ENCODE measurements at places on chromosomes 1 and 21.

- no peak for DNase-seq
These were observed 9.7 kb downstream of the ALPL start for GRCh38 chr1:21518774-21519455.

- DNase-seq: peak; percentile 15
These were observed 2.2 kb upstream of the NBPF1 start for GRCh38 chr1:16615253-16616252.

DNA sequence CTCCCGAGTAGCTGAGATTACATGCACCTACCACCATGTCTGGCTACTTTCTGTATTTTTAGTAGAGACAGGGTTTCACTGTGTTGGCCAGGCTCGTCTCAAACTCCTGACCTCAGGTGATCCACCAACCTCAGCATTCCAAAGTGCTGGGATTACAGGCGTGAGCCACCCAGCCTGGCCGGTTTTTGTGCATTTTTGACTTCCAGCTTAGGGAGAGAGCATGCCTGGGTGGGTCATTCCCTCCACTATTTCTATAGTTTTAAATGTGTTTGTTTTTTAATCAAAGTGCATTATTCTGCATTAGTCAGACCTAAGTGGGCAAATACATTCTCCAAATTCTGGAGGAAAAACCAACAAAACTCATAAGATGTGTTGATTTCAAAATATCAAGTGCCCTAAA lies 207.4 kb upstream of the NRIP1 start:
- no peak for DNase-seq

- no peak for DNase-seq
These were observed 9.0 kb downstream of the USP24 start for GRCh38 chr1:55206210-55206609.

DNA sequence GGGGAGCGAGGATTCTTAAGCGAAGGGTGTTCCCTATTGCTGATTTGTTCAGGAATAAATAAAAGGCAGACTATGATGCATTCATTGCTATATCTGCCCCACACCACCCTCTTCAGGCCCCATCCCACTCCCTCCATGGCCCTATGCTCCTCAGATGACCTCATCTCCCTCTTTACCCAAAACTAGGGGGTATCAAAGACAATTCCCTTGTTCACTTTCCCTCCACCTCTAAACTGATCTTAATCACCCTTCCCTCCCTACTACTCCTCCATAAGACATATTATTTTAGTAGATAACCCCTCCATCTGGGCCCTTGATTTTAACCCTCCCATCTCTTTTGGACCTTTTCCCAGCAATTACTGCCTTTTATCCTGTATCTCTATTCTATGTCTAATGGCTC lies 434.9 kb upstream of the RUNX1 start:
- DNase-seq: no peak

- DNase-seq: no peak
These were observed 198.4 kb upstream of the PTGFR start for GRCh38 chr1:78292361-78292760.

GRCh38 chr1:154145986-154146385 lies 8.9 kb downstream of the NUP210L start:
- no peak for DNase-seq

GRCh38 chr1:54305906-54306514 lies 100.2 kb downstream of the SSBP3 start:
- no peak for DNase-seq

DNA sequence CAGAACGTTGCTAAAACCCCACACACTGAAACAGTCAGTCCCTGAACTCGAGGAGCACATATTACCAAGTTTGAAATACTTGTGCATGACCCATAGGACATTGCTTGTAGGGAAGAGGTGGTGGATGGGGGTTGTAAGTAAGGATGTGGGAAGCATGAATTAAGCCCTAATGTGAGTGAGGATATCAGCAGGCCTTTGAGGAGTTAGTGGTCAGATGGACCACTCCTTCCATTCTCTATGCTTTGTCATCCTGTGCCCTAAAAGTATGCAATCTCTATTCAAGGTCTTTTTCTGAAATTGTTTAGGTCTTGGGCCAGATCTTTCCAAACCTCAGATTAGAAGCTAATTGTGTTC lies 70.9 kb upstream of the SAMSN1 start:
- DNase-seq: no peak

DNA sequence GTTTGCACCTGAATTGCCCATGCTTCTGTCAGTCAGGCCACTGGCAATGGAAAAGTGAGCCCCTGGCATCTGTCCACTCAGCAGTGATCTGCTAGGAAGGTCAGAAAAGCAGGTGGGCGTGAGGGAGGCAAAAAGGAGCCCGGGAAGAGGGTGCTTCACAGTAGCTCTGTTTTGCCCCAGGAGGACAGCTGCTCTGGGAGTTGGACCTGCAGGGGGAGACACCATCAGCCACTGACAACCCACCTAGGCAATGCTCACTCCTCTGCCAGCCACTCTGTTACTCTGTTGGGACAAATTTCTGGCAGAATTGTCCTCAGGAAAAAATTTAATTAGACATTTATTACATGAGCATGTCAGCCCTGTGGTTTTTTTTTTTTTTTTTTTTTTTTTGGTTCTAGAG lies 146.4 kb downstream of the LRIG2 start:
- DNase-seq: no peak

- no peak for DNase-seq
These were observed 15.4 kb downstream of the ALG14 start for GRCh38 chr1:95057351-95057750.

- no peak for DNase-seq
These were observed 104.0 kb upstream of the RUNX3 start for GRCh38 chr1:25033828-25034705.

GRCh38 chr1:151175863-151176262 lies at the start of gene TMOD4:
Gene TMOD4 (minus strand): TSS chr1:151175981. CDS start chr1:151174875, 1,106 bp downstream.
- DNase-seq: no peak

DNA sequence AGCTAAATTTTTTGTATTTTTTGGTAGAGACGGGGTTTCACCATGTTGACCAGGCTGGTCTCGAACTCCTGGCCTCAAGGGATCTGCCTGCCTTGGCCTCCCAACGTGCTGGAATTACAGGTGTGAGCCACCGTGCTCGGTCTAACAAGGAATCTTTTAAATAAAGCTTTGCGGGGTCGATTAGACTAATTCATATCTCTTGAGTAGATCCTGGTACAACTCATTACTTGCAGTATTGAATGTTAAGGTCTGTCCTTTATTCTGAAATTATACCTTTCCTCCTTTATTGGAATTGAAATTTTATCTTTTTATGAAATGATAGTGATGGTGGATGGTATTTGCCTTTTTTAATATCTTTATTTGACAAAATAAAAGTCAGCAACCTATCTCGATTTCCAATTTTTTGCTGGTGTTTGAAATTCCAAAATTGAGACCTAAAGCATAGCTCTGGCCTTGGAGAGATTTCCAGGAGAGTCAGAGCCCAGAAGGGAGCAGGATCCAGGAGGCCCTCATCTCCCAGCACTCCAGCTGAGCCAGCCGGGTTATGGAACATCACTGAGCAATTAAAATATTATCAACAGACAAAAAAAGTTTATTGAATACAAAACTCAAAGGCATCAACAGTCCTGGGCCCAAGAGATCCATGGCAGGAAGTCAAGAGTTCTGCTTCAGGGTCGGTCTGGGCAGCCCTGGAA lies 4.7 kb downstream of the S100A2 start:
- no peak for DNase-seq

DNA sequence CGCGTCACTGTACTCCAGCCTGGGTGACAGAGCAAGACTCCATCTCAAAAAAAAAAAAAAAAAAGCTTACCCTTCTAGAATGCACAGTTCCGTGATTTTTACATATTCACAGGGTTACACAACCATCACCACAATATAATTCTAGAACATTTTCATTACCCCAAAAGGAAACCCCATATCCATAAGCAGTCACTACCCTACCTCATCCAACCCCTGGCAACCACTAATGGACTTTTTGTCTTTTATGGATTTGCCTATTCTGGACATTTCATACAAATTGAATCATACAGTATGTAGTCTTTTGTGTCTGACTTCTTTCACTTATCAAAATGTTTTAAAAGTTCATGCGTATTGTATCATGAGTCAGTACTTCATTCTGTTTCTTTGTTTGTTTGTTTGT lies 22.8 kb downstream of the SYF2 start:
- DNase-seq: no peak

DNA sequence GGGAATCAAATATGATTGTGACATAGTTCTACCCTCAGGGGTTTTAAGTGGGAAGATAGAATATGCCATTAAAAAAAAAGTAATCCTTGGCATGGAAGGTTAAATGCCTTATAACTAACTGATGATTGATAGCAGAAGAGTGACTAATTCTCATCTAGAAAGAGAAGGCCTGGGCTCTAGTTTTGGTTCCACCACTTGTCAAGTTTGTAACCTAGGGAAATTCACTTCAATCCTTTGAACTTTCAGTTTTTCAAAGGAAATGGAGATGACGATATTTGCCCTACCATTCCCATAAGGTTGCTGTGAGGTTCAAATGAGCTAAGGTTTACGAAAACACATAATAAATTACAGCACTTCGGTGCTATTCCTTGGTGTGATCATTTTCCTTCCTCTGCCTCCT lies 88.5 kb downstream of the GPR88 start:
- no peak for DNase-seq

DNA sequence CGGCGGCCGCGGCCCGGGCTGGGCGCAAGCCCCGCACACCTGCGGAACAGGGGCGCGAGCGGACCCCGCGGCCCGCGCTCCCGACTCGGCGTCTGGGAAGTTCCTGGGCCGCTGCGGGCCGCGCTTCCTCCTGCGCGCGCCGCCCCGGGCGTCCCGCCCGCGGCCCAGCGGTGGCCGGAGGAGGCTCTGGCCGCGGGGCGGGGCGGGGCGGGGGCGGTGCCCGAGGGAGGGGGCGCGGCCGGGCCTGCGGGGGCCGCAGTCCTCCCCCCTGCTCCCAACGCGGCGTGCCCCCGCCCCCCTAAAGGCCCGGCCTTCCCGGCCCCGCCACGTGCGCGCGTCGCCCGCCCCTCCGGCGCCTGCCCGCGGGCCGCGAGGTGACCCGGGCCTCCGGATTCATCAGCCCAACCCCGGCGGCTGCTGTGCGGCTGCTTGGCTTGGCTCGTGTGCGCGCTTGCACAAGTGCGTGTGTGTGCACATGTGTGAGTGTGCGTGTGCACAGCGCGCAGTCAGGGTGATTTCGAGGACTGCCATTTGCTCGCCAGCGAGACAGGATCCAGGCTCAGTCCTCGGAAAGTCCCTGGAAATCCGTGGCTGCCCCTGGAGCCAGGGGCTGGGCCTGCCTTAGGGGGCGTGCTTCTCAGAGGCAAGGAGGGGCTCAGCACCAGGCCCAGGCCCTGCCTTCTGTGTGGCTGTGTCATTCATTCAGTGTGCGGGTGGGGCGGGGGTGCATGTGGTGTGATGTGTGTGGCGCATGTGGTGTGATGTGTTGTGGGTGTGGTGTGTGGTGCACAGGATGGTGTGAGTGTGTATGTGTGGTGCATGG lies at the start of gene C2CD2:
Gene C2CD2 (minus strand): TSS at position 188 of the 823 bp plus-strand sequence. CDS start 370 bp downstream, outside the sequence.
- DNase-seq: peak; percentile 13

DNA sequence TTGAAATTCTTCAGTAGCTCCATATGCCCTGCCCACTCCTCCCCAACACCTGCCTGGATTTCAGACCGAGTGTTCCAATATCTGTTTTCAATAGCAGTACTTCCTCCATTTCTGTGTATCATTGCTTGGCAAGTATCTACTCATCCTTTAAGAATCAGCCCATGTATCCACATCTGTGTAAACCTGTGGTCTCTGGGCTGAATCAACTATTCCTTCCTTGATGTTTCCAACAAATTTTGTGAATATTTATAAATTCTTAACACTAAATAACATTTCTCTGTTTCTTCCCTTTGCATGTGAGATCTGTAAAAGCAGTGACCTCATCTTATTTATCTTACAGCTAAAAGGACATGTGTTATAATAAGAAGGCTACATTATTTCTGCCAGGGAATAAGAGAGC lies 26.0 kb upstream of the UAP1 start:
- no peak for DNase-seq

DNA sequence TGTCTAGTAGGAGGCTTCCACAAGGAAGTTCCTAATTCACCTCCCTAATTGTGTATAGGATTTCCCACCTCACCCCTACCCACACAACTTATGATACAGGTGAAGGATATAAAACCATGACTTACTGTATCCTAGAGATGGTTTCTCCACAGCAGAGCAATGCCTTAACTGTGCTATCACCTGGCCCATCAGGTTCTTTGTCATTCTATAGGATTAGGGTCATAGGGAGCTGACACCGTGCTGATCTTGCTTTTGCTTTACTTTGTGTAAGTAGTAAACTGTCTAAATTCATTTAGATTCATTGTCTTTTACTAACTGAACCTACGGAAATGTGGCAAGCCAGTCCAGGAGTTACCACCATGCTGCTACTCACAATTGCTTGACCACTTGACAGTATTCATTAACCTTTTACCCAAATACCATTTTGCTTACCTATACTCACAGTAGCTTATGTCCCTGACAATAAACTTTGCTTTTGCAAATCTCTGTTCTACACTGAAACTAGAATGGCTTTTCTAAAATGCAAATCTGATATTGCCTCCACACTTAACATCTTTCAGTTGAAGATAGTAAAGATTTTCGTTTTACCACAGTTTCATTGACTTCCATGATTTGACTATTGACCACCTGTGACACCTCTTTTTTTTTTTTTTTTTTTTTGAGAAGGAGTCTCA lies 147.6 kb downstream of the IFI44 start:
- no peak for DNase-seq

GRCh38 chr1:91059157-91059556 lies 37.3 kb upstream of the ZNF644 start:
- no peak for DNase-seq

DNA sequence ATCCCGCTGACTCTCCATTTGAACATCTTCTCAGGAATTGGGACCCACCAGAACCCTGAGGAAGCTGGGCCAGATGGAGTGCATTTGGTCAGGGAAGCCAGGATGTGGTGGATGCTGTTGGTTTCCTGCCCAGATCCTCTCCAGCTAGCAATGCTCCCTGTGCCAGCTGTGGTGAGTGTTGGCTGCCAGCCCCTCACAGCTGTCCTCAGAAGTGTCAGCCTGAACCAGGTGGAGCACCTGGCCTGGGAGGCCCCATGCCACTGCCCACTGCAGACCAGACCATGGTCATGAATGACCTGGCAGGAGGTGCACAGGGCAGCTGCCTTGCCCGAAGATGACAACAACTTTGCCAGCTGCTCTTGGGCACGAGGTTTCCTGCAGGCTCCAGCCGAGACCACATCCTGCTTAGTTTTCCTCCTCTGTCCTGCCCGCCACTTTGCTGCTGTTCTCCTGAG lies 54.4 kb downstream of the PRSS38 start:
- no peak for DNase-seq

DNA sequence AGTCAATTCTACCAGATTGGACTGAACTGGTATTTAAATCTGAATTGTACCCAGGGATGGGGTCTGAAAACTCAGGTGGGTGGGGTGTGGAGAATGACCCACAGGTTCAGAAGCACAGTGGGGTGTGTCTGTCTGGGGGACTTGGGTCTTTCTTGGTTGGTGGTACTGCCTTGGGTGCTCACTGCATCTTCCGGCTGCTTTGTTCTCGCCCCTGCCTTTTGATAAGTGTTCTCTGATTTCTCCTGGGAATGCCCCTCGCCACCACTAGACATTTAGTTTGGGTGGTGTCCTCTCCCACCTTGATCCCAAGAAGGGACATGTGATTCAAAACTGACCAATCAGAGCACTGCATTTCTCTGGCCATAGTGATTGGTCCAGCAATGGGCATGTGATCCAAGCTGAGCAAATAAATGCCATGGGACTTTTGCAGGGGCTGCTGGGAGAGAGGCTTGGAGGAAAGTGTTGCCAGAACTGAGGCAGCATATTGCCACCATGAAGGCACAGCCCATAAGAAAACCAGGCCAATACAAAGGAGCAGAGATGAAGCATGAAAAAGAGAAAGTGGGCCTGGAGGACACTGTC lies 270.5 kb downstream of the NPHP4 start:
- no peak for DNase-seq

- DNase-seq: no peak
These were observed 36.2 kb downstream of the CELF3 start for GRCh38 chr1:151680391-151680790.

GRCh38 chr1:61869691-61870109 lies 127.4 kb downstream of the PATJ start:
- no peak for DNase-seq

Measured in T-helper 2 cell treated with Interferon-gamma antibody and Interleukin-4, amounts not matched to agents 5 μg/mL and 100 μg/mL, for 36 hours (primary cell).